ENCODE measurements at places on chromosomes 4 and X. TPM values are rescaled to one million over a fixed set of nuclear protein-coding genes. Genes with fewer than 3 reads are reported as not detected.

POU4F2 gene
- total RNA-seq: not detected

CORIN gene
- total RNA-seq: 3.7 TPM

VCX3A gene
- not detected for total RNA-seq

TMEM35A gene
- 1.5 TPM for total RNA-seq

CCNA2 gene
- total RNA-seq: 1.2 TPM

SLC9A7 gene
- 8.8 TPM for total RNA-seq

All from upper lobe of right lung (tissue), 1 donor.